Right cardiac atrium (tissue), 5 donors: ENCODE measurements at places on chromosomes 2 and 18.

- no peak for DNase-seq
Measured at GRCh38 chr2:143177096-143177786, 48.0 kb downstream of the ARHGAP15 start.

DNA sequence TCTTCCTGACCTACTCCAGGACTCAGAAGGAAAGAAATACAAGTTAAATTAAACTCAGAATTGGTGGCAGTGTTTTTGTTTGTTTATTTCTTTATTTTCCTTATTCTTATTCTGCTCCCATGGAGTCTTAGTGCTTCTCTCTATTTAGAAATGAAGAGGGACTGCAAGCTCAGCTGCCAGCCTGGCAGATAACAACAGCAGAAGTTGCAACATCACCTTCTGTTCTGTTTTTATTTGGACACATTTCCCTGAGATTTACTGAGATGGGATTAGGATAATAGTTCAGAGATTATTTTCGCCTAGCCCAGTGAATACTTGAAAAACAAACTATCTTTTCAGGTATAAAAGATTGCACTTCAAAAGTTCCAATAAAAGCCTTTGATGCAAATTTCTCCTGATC, 70.4 kb upstream of the DTNA start:
- no peak for DNase-seq

GRCh38 chr2:240989451-240990265, 8.8 kb upstream of the SNED1 start:
- peak; percentile 81 for DNase-seq

GRCh38 chr2:101515477-101515876, 40.6 kb upstream of the RFX8 start:
- DNase-seq, result no peak

DNA sequence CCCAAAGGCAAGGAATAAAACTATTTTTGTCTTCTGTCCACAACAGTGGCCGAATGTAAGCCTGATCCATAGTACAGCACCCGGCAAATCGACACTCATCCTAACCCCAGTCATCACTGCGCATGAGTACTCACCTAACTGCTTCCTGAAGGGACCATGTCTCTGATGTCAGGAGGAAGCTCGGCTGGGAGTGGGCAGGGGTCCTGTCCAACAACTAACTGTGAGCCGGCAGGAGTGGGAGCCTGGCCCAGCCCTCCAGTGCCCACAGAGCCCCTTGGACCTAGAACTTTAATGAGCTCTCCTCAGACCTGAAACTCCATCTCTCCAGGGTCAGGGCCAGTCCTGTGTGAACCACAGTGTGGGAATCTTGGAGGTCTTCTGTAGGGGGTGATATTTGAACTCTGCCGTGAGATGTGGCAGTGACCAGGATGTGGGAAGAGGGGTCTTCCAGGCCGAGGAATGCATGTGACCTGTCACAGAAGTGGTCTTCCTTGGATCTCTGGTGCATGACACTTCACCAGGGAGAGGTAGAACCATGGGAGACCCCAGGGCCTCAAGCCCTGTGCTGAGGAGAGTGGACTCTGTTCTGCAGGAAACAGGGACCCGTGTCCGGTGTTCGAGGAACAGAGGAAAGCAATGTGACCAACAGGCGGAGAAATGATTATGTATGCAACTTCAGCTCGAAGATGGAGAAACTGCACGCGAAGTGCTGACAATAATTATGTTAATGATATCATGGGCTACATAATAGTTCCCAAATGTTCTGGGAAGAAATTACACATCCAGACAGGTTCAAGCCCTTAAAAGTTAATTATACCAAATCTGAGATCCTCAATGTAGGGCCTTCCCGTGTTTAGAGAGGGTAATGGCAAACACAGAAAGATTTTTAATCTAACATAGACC, 240.1 kb upstream of the HDAC4 start:
- DNase-seq, result no peak

GRCh38 chr18:24704946-24705630, 244.7 kb downstream of the HRH4 start:
- DNase-seq, result no peak

DNA sequence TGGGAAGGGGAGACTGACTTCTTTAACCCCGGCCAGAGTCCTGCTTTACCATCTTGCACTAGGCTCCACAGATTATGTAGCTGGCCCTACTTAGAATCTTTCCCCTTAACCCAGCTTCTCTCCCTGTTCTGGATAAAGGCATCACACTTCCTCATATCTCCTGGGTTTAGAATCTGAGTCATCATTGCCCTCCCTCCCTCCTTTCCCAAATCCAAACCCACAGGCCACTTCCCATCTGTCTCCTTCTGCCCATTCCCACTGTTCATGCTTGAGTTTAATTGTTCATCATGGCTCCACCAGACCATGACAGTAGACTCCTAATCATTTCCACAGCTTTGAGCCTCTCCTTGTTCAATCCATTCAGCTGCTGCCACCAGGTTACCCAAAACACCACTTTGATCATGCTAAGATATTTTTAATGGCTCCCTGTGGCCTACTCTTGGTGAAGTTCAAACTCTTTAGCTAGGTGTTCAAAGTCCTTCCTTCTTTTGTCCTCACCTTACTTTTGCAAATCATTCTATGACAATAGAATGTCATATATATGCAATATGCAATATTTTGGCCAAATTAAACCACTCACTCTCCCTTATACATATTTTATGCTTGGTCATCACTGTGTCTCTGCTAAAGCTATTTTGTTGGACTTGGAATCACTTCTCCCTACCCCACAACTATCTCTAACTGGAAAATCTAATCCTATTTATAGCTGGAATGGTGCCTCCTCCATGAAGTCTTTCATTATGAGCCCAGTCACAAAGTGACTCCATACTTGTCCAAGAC, 5.5 kb downstream of the PDE11A start:
- no peak for DNase-seq

DNA sequence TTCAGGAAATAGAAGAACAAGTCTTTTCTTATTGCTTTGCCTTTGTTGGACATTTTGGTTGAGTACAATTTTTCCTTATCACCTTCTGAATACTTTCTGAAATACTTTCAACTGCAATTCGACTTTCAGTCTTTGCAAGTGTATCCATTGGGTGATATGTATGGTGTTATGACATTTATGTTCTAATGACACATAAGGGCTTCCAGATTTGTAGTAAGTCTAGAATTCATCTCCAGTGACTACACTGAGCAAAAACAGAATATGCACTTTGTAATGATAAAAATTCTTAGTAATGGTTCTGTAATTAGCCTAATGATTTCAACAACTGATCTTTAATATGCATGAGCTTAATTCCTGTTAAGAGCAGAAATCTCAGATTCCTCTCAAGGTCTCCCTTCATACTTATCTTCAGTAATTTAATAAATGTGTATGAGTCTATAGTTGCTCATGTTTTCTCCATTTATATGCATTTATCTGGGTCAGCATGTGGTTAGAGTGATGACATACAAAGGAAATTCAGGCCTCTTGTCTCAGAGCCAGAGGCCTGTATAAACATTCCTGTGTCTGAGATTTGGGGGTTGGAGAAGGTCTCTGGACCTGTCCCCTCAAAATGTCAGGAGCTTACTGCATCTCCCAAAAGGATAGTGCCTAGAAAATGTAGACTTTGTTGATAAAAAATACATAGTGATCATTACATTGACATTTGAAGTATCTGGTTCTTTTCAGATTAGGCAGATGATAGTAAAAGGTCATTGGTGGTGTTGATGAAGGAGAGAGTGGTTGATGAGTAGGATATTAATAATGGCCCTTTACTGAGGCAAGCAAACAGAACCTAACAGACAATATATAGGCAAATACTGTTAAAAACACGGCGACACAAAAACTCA, 114.9 kb downstream of the QPCT start:
- no peak for DNase-seq
